Purkinje cell (primary cell): ENCODE measurements at places on chromosomes 16 and 17. TPM values are rescaled to one million over a fixed set of nuclear protein-coding genes. Genes with fewer than 3 reads are reported as not detected.

TVP23A gene
- 6.7 and 7.7 TPM in 2 replicates for polyA plus RNA-seq

SOX9 gene
- polyA plus RNA-seq = 14.8 and 16.5 TPM in 2 replicates

CLEC3A gene
- not detected in 2 replicates for polyA plus RNA-seq

MYH11 gene
- polyA plus RNA-seq = not detected in 2 replicates

ALOX15B gene
- not detected in 2 replicates for polyA plus RNA-seq

GAST gene
- not detected in 2 replicates for polyA plus RNA-seq

NPIPB6 gene
- 1.0 TPM in 1 of 2 replicates, not detected in the other for polyA plus RNA-seq

CDRT15L2 gene
- polyA plus RNA-seq = 0.77 TPM in 1 of 2 replicates, not detected in the other

NUP85 gene
- 11.8 and 23.0 TPM in 2 replicates for polyA plus RNA-seq

KRTAP2-3 gene
- not detected in 2 replicates for polyA plus RNA-seq

IL34 gene
- 1.7 TPM in 1 of 2 replicates, not detected in the other for polyA plus RNA-seq

SCARF1 gene
- polyA plus RNA-seq = 0.31 and 0.45 TPM in 2 replicates

AIPL1 gene
- not detected in 2 replicates for polyA plus RNA-seq

FAM171A2 gene
- 0.27 and 0.59 TPM in 2 replicates for polyA plus RNA-seq

KIF18B gene
- not detected in 2 replicates for polyA plus RNA-seq

PMFBP1 gene
- polyA plus RNA-seq = 0.27 and 1.5 TPM in 2 replicates

NPIPB13 gene
- polyA plus RNA-seq = 0.17 and 0.21 TPM in 2 replicates

ACSM5 gene
- polyA plus RNA-seq = 0.62 and 2.9 TPM in 2 replicates

PLCG2 gene
- 0.56 and 2.9 TPM in 2 replicates for polyA plus RNA-seq

NEUROD2 gene
- 0.36 and 2.9 TPM in 2 replicates for polyA plus RNA-seq

KRT33B gene
- polyA plus RNA-seq = not detected in 2 replicates

METTL22 gene
- 8.0 and 12.7 TPM in 2 replicates for polyA plus RNA-seq

ZNF276 gene
- polyA plus RNA-seq = 0.13 and 0.69 TPM in 2 replicates

KRT31 gene
- polyA plus RNA-seq = 2.2 TPM in 1 of 2 replicates, not detected in the other

ATAD5 gene
- polyA plus RNA-seq = 1.0 and 1.2 TPM in 2 replicates

KIFC3 gene
- 0.40 TPM in 1 of 2 replicates, not detected in the other for polyA plus RNA-seq

C1QTNF8 gene
- polyA plus RNA-seq = not detected in 2 replicates

LIMD2 gene
- polyA plus RNA-seq = 0.11 and 1.1 TPM in 2 replicates

TRPV2 gene
- polyA plus RNA-seq = 2.7 TPM in 1 of 2 replicates, not detected in the other

MEOX1 gene
- polyA plus RNA-seq = not detected in 2 replicates

SCO1 gene
- 25.3 and 26.8 TPM in 2 replicates for polyA plus RNA-seq

OTOA gene
- 0.38 TPM in 1 of 2 replicates, not detected in the other for polyA plus RNA-seq

TTLL6 gene
- not detected in 2 replicates for polyA plus RNA-seq

WNT9B gene
- not detected in 2 replicates for polyA plus RNA-seq

FLII gene
- 40.1 and 53.5 TPM in 2 replicates for polyA plus RNA-seq

APRT gene
- polyA plus RNA-seq = 28.7 and 41.2 TPM in 2 replicates

METRN gene
- polyA plus RNA-seq = 0.09 and 0.34 TPM in 2 replicates

RPS6KB1 gene
- 31.9 and 46.1 TPM in 2 replicates for polyA plus RNA-seq

NUPR1 gene
- polyA plus RNA-seq = 3.3 and 5.8 TPM in 2 replicates

CFAP52 gene
- polyA plus RNA-seq = 0.82 TPM in 1 of 2 replicates, not detected in the other

PERCC1 gene
- polyA plus RNA-seq = not detected in 2 replicates

FOXF1 gene
- 0.11 TPM in 1 of 2 replicates, not detected in the other for polyA plus RNA-seq

LGALS3BP gene
- polyA plus RNA-seq = 27.1 and 29.0 TPM in 2 replicates

CREBBP gene
- 6.4 and 10.0 TPM in 2 replicates for polyA plus RNA-seq

TBKBP1 gene
- polyA plus RNA-seq = 2.1 TPM in 1 of 2 replicates, not detected in the other

ASB16 gene
- not detected in 2 replicates for polyA plus RNA-seq

BANP gene
- 3.1 and 3.7 TPM in 2 replicates for polyA plus RNA-seq

DDX52 gene
- 23.0 and 27.5 TPM in 2 replicates for polyA plus RNA-seq
